Right atrium auricular region (tissue), 2 donors: ENCODE measurements at places on chromosomes 2 and 18.

- DNase-seq, result no peak
Measured at GRCh38 chr2:98149333-98149697, 62.3 kb downstream of the VWA3B start.

DNA sequence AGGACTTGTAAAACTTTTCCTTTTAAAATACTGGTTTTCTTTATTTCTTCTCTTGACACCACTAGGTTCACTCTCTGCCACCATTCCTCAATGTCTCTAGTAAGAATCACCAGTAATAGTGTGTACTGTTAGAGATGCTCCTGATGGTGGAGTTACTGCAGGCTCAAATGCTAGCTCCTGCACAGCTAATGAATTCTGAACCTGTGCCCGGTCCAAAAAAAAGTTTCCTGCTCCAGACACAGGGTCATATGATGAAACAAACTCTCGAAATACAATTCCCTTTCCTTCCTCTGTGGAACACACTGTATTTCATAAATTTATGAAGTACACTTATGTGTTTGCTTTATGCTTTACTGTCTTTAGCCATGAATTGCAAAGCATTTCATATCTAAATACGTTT is 19.2 kb downstream of the PMS1 start:
- DNase-seq, result no peak

GRCh38 chr2:108377815-108378630 is at the start of gene SULT1C4:
TSS of gene SULT1C4 (plus strand) at chr2:108377954. CDS start at chr2:108378338, 384 bp downstream.
- peak; percentile 65 for DNase-seq

GRCh38 chr2:231708773-231709635 is 679 bp downstream of the PTMA start:
- no peak for DNase-seq

DNA sequence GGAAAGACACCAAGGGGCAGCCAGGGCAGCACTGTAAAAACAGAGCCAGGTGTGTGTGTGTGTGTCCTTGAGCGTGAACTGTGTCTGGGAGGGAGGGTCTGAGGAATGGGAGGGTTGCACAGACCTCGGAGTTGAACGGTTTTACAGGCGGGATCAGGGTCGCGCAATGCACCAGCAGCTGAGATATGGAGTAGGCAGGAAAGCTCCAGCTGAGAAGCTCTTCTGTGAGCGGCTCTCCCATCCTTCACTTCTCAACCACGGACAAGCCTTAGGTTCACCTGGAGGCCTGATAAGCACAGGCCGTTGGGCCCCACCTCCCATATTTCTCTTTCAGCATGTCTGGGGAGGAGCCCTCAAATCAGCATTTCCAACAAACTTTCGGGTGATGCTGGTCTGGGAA is 12.1 kb downstream of the SERTAD2 start:
- no peak for DNase-seq

GRCh38 chr2:235793163-235793752 is 299.4 kb downstream of the AGAP1 start:
- DNase-seq, result no peak

DNA sequence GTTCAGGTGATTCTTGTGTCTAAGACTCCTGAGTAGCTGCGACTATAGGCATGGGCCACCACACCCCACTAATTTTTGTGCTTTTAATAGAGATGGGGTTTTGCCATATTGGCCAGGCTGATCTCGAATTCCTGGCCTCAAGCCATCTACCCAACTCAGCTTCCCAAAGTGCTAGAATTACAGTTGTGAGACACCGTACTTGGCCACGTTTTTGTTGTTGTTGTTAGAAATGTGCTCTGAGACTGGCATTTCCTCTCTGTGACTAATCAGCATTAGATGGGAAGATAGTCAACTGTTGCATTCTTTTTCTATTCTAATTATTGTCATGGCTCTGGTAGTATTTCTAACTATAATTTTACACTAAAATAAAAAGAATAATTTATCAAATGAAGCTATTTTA is 191.7 kb downstream of the CAMKMT start:
- no peak for DNase-seq

GRCh38 chr2:177352441-177353186 is 40.0 kb upstream of the AGPS start:
- DNase-seq, result no peak

DNA sequence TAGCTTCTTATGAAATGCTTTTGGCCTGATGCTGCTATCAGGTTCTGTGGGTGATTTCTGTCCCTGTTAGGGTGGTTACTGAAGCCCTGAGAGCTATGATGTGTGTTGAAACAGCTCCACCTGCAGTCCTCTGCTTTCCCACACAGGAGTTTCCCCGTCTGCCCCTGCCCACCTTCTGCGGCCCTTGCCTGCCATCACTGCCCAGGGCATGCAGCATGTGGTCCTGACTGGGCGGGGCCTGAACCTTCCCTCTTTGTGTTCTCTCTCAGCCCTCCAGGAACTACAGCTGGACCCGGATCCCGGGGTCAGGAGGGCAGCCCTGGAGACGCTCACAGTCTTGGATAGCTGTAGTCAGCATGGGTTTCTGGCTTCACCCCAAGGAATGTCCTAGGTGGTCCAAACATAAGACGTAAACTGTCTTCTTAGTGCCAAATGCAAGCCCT is 21.4 kb downstream of the HJURP start:
- DNase-seq, result no peak

- DNase-seq, result no peak
Measured at GRCh38 chr2:241665731-241666440, 20.7 kb downstream of the DTYMK start.

DNA sequence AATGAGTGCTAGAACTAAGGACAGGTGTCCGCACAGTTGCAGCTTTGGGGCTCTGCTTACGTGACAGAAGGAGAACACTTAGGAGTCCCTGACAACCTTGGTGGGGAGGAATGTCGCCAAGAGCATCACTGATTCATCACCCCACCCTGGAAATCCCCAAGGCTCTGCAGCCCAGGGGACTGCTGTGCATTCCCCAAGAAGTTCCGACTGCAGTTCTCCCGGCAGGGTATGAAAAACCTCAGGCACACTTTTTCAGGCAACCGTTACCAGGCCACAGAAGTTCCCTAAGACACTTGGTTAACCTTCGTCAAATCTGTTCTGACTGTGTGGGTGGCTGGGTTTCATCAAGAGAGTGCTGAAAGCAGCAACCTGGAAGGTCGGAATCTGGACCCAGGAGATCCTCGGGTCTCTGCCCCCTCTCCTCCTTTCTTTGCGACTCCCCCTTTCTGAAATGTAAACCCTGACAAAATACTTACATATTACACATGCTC is 192.1 kb upstream of the CXCR4 start:
- no peak for DNase-seq

DNA sequence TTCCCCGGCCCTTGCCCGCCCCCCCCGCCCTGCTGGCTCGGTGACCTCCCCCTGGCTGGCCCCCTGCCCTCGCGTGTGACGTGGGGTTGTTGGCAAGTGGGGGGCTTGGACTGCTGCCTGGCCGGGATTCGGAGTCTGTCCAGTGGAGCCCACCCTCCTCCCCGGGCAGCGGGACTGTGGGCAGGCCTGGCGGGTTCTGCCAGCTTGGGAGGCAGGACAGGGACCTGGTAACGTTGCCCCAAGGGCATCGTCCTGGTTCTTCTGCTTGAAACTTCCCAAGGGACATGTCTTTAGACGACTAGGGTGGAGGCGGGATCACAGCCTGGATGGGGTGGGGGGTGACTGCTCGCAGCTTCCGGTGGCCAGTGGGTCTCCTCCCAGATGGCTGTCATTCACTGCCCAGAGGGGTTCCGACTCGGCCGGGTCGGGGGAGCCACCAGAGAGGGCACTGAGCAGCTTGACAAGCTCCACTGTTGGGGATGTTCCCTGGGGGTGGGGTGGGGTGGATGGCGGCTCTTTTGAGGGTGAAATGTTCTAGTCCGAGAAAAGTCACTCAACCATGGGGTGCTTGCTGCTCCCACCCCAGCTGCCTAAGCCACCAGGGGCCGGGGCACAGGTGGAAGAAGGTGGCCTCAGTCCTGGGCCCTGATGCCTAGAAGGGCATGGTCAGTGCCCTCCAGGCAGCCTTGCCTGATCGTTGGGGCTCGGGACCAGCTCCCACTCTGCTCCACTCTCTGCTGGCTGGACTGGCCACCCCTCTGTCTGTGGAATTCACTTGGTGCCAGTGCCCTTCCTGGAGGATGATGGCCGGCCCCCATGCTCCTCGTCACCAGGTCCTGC is 4.3 kb upstream of the HS6ST1 start:
- DNase-seq, result peak; percentile 59

DNA sequence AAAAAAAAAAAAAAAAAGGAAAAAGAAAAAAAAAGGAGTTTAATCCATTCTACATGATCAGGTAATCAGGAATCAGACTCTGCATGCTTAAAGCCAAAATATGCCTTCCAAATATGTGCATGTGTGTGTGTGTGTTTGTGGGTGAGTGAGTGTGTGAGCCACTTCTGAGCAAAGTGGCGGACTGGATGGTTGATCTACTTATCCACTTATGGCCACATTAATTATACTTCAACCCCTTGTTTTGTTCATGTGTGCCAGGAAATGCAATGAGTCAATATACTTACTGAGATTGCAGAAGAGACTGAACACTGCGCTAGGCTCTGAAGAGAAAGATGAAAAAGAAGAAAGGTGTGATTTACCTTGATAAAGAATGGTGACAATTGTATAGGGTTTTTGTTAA is 586.5 kb upstream of the NXPH2 start:
- DNase-seq, result no peak

GRCh38 chr2:55810622-55811020 is 113.0 kb downstream of the EFEMP1 start:
- no peak for DNase-seq

DNA sequence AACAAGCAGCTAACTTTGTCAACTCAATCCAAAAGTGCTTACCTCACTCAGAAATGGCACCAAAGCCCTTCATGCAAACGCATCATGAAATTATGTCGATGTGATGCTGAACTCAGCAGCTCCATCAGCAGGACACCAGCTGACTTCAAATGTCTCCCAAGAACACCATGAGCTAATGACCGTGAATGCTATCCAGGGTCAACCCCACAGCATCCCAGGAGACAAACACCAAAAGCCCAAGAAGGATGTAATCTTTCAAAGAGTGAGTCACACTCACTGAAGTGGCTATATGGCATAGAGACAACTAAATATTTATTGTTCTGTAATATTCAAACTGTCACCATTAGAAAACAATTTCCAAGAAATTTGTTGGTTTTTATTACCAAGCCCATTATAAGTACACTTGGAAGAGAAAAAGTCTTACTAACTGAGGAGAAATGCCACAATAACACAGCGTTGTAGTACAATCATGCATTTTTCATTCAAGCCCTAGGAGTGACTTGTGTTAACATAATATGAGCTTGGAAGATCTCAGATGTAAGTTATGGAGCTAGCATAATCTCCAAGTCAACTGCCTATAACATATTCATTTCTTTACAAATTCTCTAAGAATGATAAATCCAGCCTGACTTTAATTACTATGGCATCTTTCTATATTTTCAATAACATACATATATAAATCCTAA is 165.0 kb upstream of the CCDC68 start:
- DNase-seq, result no peak

DNA sequence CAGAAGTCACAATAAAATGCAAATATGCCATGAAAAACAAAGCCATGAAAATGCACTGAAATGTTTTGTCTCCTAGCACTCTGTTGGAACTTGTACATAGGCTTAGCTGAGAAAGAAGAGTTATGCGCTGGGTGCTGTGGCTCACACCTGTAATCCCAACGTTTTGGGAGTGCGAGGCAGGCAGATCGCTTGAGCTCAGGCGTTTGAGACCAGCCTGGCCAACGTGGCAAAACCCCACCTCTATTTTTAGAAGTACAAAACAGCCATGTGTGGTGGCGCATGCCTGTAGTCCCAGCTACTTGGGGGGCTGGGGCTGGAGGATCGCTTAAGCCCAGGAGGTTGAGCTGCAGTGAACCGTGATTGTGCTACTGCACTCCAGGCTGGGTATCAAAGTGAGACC is 39.9 kb downstream of the IRS1 start:
- no peak for DNase-seq

DNA sequence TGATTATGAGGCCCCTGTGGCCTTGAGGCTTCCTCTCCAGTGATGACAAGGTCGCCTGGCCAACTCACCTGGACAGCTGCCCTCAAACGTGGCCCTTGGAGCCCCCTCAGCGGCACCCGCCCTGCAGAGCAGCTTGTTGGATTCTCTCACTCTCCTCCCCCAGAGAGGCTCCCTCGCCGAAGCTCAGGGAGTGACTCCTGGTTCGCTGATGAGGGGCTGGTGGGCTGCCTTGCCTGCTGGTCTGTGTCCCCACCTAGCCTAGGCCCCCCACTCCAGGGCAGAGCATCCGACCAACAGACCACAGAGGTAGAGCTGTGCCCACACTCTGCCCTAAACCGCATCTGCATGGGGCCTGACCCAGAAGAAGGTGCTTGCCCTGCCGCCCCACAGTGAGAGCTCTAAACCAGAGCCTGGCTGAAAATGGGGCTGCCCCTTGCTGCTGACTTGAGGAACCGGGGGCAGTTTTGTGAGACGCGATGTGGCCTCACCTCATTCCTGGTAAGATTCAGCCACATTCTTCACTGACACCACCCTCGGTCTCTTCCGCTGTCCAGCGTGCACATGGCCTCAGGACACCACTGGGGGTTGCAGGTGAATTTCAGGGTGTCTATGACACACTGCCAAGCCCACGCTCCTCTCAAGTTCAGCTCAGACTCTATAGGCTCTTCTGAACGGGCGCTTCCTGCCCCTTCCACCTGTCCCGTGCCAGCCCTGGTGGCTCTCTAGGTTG is 131.6 kb downstream of the CABLES1 start:
- DNase-seq, result no peak

- no peak for DNase-seq
Measured at GRCh38 chr18:29840089-29840488, 1202.5 kb downstream of the DSC3 start.

GRCh38 chr2:56102866-56103265 is 80.9 kb upstream of the CCDC85A start:
- DNase-seq, result no peak

DNA sequence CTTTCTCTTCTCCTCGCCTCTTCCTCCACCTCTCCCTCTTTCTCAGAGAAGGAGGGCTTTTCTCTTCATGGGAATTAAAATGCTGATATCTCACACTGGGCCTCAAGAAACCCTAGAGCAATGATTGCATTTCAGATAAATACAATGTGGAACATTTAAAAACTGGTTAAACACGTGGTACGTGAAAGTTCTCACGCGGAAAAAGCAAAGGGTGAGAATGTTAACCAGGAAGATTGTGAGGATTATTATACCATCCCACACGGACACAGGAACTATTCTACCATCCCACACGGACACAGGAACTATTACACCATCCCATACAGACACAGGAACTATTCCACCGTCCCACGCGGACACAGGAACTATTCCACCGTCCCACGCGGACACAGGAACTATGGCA is 182.4 kb downstream of the TMEM18 start:
- DNase-seq, result no peak

- no peak for DNase-seq
Measured at GRCh38 chr2:160628811-160629210, 135.2 kb upstream of the RBMS1 start.

GRCh38 chr2:50116096-50117010 is 915.6 kb downstream of the NRXN1 start:
- no peak for DNase-seq
